GM12892 (cell line): ENCODE measurements at places on chromosomes 13 and 19.

GRCh38 chr19:17481986-17482385 is 11.7 kb downstream of the SLC27A1 start:
- no peak for DNase-seq

GRCh38 chr19:38666663-38667511 is 19.4 kb downstream of the ACTN4 start:
- DNase-seq, result no peak

DNA sequence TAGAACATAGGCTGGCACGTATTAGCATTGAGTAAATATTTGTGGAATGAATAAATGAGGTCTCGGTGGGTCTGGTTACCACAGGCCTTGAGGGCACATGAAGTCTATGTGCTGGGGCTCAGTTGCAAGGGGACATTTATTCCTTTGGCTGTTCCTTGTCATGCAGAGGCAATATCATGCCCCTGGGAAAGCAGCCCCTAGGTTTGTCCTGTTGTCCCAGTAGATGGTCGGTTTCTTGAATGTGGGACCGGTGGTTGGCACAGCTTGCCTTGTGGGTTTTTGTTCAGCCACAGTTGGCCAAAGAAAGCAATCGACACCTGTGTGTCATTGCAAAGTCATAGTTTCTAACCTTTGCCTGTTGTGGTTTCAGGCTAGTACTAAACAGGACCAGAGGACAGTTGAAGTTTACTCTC is 24.7 kb upstream of the GPR183 start:
- no peak for DNase-seq

- DNase-seq, result no peak
These were observed 56.6 kb upstream of the ABCC4 start for GRCh38 chr13:95357875-95358274.

- no peak for DNase-seq
These were observed 159.4 kb downstream of the NHLRC3 start for GRCh38 chr13:39197647-39198007.

GRCh38 chr19:17557466-17557865 is 2.0 kb downstream of the COLGALT1 start:
- no peak for DNase-seq

GRCh38 chr13:104683789-104684188 is 1617.6 kb upstream of the SLC10A2 start:
- DNase-seq, result no peak

GRCh38 chr19:37987356-37988332 is 80.6 kb downstream of the SIPA1L3 start:
- no peak for DNase-seq

GRCh38 chr13:85864963-85865530 is 65.8 kb upstream of the SLITRK6 start:
- DNase-seq, result no peak
